ENCODE measurements at places on chromosomes 4 and X. TPM values are rescaled to one million over a fixed set of nuclear protein-coding genes. Genes with fewer than 3 reads are reported as not detected.

Gene RNF212
- not detected for total RNA-seq

Gene PCDH7
- total RNA-seq: 0.45 TPM

Gene GDI1
- 71.6 TPM for total RNA-seq

Gene MYOZ2
- not detected for total RNA-seq

Gene ANK2
- total RNA-seq: 7.4 TPM

Gene FHIP1A
- 2.1 TPM for total RNA-seq

Gene GLOD5
- not detected for total RNA-seq

Gene ZNF732
- total RNA-seq: 0.12 TPM

Gene RADX
- total RNA-seq: not detected

Gene TEX13B
- total RNA-seq: not detected

Gene SPACA5
- total RNA-seq: not detected

Gene RBMXL3
- total RNA-seq: not detected

Gene NLGN4X
- total RNA-seq: not detected

Gene SPANXA1
- total RNA-seq: not detected

Gene GAB3
- 0.11 TPM for total RNA-seq

Gene CABS1
- not detected for total RNA-seq

Gene ARHGAP24
- 6.1 TPM for total RNA-seq

Gene IRS4
- total RNA-seq: 0.03 TPM

Gene HSFX2
- total RNA-seq: not detected

Gene TLR3
- total RNA-seq: 6.1 TPM

Gene NUDT6
- total RNA-seq: 11.4 TPM

Gene LRP2BP
- total RNA-seq: 0.29 TPM

Gene RGN
- not detected for total RNA-seq

Gene CCDC120
- total RNA-seq: 0.46 TPM

Gene RTL3
- total RNA-seq: not detected

Gene ARX
- total RNA-seq: not detected

Gene PRKX
- total RNA-seq: 11.8 TPM

Gene SPANXN3
- total RNA-seq: not detected

Gene PWWP3B
- 1.8 TPM for total RNA-seq

Gene POU3F4
- not detected for total RNA-seq

Gene APLN
- 0.34 TPM for total RNA-seq

Gene MAGEA4
- not detected for total RNA-seq

Measured in Daoy (cell line).